ENCODE measurements at places on chromosomes 13 and 19.

GRCh38 chr19:6274756-6275155, 5.0 kb downstream of the MLLT1 start:
- no peak for DNase-seq

- DNase-seq: no peak
Observed at GRCh38 chr13:111187960-111188541, 72.9 kb downstream of the ARHGEF7 start.

GRCh38 chr19:11254666-11255065, 7.7 kb downstream of the DOCK6 start:
- no peak for DNase-seq

DNA sequence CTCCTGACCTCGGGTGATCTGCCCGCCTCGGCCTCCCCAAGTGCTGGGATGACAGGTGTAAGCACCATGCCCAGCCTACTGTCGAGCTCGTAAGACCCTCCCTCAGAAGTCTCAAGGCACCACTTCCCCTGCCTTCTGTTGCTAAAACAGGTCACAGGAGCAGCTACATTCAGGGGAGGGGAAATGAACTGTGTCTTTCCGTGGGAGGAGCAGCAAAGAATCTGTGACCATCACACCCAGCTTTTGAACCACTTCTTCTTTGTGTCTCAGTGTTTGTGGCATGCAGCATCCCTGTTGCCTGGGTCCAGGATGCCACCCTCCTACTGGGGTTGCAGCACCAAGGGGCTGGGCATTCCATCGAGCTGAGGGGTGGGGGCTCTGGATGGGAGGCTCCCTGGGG, 7.7 kb upstream of the CSNK1G2 start:
- no peak for DNase-seq

GRCh38 chr13:23868521-23868920, 20.7 kb downstream of the MIPEP start:
- no peak for DNase-seq

GRCh38 chr19:3404324-3405260, 38.2 kb downstream of the NFIC start:
- no peak for DNase-seq

DNA sequence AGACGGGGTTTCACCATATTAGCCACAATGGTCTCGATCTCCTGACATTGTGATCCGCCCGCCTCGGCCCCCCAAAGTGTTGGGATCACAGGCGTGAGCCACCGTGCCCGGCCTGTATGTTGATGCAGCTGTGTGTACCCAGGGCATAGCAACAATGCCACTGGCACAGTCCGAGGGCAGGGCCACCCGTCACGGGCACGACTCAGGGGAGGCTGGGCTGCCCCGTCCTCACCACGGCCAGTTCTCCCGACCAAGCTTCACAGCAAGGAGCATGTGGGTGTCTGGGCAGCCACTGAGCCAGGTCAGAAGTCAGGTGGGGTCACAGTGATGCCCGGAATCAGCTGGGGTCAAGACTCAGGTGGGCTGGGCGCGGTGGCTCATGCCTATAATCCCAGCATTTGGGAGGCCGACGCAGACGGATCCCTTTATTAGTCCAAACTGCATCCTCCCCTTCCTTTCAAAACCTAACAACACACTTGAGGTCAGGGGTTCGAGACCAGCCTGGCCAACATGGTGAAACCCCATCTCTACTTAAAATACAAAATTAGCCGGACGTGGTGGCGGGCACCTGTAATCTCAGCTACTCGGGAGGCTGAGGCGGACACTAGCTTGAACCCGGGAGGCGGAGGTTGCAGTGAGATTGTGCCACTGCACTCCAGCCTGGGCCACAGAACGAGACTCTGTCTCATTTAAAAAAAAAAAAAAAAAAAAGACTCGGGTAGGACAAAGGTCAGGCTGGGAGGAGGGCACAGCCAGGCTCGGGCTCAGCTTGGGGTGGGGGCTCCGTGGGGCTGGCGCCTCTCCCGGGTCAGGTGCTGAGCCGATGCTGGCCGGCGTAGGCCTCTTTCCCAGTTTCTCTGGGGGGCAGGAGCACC, 1.2 kb upstream of the CDC34 start:
- DNase-seq: no peak

DNA sequence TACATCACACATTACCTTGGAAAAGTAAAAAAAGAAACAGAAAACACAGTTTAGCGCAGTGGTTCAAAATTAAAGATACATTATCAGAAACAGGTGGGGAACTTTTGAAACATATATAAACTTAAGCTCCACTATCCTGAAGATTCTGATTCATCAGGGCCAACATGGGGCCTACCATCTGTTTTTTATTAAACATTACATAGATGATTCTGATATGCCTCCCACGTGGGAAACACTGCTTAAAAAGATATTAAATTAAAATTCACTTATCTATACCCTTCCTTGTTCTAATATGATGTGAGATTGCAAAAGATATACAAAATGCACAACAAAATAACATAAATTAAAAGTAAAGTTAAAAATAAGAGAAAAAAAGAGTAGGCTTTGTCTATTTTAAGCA, 125.0 kb downstream of the VWA8 start:
- DNase-seq: no peak

GRCh38 chr13:48163061-48163460, 68.2 kb upstream of the MED4 start:
- no peak for DNase-seq

GRCh38 chr13:40598569-40598968, 67.9 kb downstream of the FOXO1 start:
- DNase-seq: no peak

All from vagina (tissue), 2 donors.